ENCODE measurements at places on chromosomes 13 and 19.

DNA sequence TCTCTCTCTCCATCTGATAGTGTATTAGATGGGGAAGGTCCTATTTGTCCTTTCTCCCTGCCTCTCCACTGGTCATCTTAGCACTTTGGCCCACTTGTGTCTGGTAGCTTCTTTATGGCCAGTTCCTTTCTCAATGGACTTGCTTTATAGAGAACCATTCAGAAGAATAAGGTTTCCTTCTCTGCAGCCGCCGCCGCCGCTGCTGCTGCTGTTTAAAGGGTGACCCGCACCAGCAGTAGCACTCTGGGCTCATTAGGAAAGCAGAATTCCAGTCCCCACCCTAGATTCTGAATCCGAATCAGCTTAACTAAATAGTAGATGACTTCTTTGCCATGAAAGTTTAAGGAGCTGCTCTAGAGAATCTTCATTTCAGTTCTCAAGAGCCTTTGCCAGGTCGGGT lies 490.2 kb downstream of the FOXO1 start:
- DNase-seq: no peak

GRCh38 chr19:18795540-18795939 lies 4.4 kb upstream of the COMP start:
- DNase-seq: no peak

- DNase-seq: peak; percentile 62
Observed at GRCh38 chr13:41916173-41916954, 44.5 kb downstream of the VWA8 start.

GRCh38 chr19:38163419-38164290 lies 60.4 kb downstream of the DPF1 start:
- DNase-seq: no peak

- no peak for DNase-seq
Observed at GRCh38 chr13:22235950-22236290, 565.0 kb downstream of the FGF9 start.

DNA sequence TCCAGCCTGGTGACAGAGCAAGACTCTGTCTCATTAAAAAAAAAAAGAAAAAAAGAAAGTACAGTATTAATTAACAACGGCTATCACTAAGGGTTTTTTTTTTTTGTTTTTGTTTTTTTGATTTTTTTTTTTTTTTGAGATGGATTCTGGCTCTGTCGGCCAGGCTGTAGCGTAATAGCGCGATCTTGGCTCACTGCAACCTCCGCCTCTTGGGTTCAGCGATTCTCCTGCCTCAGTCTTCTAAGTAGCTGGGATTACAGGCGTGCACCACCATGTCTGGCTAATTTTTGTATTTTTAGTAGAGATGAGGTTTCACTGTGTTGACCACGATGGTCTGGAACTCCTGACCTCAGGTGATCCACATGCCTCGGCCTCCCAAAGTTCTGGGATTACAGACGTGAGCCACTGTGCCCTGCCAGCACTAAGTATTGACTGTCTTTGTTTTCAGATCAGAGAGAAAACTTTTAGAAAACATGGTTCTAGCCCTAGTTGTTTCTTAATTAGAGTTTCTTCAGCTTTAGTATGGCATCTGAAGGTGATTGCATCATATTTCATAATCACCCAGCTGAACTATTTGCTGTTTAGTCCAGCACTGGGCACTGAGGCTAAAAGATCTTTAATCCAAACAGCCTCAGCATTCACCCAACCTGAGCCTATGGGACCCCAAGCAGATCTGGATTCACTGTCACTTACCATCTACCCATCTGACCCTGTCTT lies 2.7 kb upstream of the GATAD2A start:
- DNase-seq: no peak

GRCh38 chr13:69418319-69418718 lies 689.3 kb upstream of the ATXN8OS start:
- DNase-seq: no peak

DNA sequence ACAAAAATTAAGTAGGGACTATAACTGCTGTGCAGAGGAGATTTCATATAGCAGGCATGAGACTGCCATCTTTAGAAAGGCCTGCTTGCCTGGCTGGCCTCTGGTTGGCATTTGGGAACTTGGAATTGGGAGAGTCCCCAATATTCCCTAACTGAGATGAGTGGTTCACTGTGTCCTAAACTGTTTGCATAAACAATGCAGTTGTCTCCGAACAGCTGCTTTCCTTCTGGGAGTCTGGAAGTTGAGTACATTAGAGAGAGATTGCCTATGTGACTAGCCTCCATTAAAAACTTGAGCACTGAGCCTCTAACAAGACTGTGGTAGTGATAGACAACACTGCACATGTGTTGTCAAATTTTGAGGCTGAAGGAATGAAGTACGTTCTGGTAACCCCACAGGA lies 47.4 kb downstream of the STOML3 start:
- no peak for DNase-seq

GRCh38 chr13:22121146-22121739 lies 450.4 kb downstream of the FGF9 start:
- no peak for DNase-seq

GRCh38 chr13:83220241-83220640 lies 662.0 kb downstream of the SLITRK1 start:
- DNase-seq: no peak

DNA sequence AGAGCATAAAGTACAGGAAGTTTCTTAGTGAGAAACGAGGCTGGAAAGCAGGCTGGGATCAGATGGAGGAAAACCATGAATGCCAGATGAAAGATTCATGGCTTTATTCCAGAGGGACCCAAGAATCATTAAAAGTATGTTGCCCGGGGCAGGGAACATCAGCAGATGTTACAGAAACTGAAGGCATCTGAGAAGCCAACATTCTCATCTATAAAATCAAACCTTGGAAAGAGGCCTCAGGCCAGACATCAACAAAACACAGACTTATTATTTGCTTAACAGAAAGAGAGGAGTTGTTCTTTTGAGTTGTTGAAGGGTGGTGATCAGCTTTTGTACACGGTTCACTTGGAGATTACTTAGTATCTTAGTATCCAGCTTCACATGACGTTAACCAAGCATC lies 543.6 kb downstream of the RFC3 start:
- no peak for DNase-seq

- no peak for DNase-seq
Observed at GRCh38 chr19:41443813-41444455, 978 bp downstream of the ERICH4 start.

- DNase-seq: no peak
Observed at GRCh38 chr19:18704971-18705370, 21.5 kb downstream of the CRTC1 start.

DNA sequence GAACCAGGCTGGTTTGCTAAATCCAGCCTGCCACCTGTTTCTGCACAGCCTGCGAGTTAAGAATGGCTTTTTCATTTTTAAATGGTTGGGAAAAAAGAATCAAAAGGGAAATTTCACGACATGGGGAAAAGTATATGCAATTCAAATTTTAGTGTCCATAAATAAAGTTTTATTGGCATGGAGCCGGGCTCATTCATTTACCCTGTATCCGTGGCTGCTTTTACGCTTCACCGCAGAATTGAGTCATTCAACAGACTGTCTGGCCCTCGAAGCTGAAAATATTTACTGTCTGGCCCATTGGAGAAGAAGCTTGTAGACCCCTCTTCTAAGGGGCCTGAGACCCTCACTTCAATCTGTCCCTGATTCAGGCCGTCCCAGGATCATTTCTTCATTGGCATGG lies 26.1 kb downstream of the IER2 start:
- DNase-seq: no peak

GRCh38 chr13:53137779-53138178 lies 109.2 kb downstream of the OLFM4 start:
- DNase-seq: no peak

- no peak for DNase-seq
Observed at GRCh38 chr13:75760131-75761021, 124.2 kb downstream of the LMO7 start.

GRCh38 chr19:20611866-20612265 lies 46.3 kb upstream of the ZNF737 start:
- DNase-seq: no peak

GRCh38 chr19:42422092-42422900 lies 4.9 kb downstream of the LIPE start:
- no peak for DNase-seq

DNA sequence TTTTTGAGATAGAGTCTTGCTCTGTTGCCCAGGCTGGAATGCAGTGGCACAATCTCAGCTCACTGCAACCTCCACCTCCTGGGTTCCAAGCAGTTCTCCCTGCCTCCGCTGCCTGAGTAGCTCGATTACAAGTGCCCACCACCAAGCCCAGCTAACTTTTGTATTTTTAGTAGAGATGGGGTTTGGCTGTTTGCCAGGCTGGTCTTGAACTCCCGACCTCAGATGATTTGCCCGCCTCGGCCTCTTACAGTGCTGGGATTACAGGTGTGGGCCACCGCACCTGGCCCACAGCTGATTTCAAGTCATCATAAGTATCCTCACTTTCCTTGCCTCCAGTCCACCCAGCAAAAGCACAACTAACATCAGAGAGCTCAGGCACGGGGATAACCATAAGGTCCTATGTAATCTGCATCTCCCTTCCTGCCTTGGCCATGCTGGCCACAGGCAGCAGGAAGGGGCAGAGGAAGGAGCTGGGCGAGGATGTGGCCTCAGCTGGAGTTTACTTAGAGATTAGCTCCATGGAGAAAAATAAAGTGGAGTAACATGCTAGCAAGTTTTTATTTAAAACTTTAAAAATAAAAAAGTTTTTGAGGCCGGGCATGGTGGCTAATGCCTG lies 22.9 kb upstream of the ADGRE1 start:
- DNase-seq: no peak

- DNase-seq: no peak
Observed at GRCh38 chr19:18058208-18059009, 28.3 kb downstream of the IL12RB1 start.

DNA sequence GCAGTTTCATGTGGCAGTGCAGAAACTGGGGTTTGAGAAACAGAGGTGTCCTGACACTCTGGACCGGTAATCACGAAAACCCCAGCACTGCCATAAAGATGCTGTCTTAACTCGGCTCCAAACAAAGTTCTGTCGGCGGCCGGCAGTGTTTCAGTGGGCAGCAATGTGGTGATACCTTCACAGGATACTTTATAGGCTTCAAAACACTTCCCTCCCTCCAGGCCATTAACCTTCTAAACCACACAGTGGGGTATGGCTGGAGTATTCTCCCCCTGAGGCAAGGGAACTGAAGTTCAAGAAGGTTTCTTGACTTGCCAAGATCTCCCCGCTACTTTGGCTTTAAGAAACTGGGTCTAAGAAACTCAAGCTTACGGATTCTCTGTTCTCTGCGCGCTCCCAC lies 1.1 kb downstream of the RUBCNL start:
- no peak for DNase-seq

GRCh38 chr19:19461671-19462622 lies 53.4 kb downstream of the TSSK6 start:
- no peak for DNase-seq

- DNase-seq: no peak
Observed at GRCh38 chr13:84749126-84749525, 866.9 kb upstream of the SLITRK1 start.

DNA sequence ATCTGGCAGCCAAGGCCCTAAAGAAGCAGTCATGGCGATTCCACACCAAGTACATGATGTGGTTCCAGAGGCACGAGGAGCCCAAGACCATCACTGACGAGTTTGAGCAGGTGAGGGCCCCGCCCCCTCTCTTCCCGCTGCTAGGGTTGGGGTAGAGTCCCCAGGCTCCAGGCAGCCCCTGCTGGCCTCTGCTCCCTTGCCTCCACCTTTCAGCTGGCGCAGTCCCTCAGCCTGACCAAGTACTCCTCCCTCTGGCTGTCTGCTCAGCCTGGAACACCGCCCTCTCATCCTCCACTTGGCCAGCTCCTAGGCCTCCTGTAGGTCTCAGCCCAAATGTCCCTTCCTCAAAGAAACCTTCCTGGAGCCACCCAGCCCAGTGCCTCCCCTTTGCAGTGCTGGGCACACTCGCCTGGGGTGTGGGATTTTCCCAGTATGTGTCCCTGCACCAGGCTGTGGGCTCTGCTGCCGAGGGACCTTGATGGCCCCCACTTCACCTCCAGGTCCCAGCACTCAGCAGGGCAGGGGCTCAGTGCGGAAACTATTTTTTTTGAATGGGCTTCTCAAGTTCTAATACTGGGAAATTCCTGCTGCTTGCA lies 5.7 kb downstream of the LENG1 start:
- DNase-seq: no peak

DNA sequence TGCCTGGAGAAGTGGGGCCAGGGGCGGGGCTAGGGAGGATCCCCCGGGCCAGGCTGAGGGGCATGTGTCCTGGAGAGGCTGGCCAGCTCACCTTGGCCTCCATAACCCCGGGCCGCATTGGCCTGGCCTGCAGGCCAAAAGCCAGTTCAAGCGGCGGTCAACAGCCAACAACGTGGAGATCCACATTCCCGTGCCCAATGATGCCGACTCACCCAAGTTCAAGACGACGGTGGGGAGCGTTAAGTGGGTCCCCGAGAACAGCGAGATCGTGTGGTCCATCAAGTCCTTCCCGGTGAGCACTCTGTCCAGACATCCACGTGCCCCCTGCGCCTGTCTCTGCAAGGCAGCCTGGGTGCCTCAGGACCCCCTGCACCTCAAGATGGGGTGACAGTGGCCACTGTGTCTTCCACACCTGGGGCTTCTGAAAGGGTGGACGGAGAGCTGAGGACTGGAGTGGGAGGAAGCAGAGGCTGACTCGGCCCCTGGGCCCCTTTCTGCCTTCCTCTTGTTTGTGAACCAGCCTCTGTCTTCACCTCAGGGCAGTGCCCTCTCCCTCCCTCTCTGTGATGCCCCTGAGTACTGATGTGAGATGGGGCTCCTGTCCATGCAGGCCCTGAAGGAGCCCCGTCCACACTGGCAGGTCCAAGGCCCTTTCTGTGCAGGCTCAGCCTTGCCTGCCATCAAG lies 31.1 kb downstream of the AP1M1 start:
- no peak for DNase-seq
